ENCODE measurements at places on chromosomes 4 and X. TPM values are rescaled to one million over a fixed set of nuclear protein-coding genes. Genes with fewer than 3 reads are reported as not detected.

ABHD18 gene
- 8.9 TPM for total RNA-seq

MAGEB16 gene
- not detected for total RNA-seq

ZAR1 gene
- total RNA-seq: not detected

CT45A10 gene
- not detected for total RNA-seq

FOXR2 gene
- not detected for total RNA-seq

GPRASP1 gene
- 0.23 TPM for total RNA-seq
